Endodermal cell (in vitro differentiated cells): ENCODE measurements at places on chromosomes 4 and X. TPM values are rescaled to one million over a fixed set of nuclear protein-coding genes. Genes with fewer than 3 reads are reported as not detected.

GRCh38 chr4:117010671-117011070 is 74.7 kb downstream of the TRAM1L1 start:
- no peak for DNase-seq

TMEM35A gene
- 0.67 to 0.80 TPM (median 0.73 TPM) in 3 replicates for total RNA-seq

DNA sequence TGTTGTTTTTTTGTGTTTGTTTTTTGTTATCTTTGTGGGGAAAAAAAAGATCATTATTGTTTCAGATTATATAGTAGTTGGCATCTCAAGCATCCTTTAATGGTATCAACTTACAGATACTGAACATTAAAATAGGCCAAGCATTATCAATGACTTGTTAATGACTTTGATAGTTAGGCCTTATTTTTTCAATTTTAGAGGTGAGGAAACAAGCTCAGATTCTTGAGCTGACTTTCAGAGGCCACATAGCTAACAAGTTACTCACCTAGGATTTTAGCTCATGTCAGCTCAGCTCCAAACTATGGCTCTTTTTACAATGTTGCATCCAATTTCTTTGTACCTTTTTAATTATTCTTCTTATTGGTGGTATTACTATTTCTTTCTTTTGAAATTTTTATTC is 471 bp upstream of the PLAC8 start:
- no peak for DNase-seq

CPE gene
- total RNA-seq = 291 to 438 TPM (median 298 TPM) in 3 replicates

GAGE12F gene
- total RNA-seq = not detected in 2 replicates

- no peak for DNase-seq
Observed at GRCh38 chrX:153456161-153456560, 10.3 kb upstream of the TREX2 start.

NXT2 gene
- 6.9 to 12.4 TPM (median 7.7 TPM) in 3 replicates for total RNA-seq

- no peak for DNase-seq
Observed at GRCh38 chr4:39170301-39170700, 12.0 kb upstream of the WDR19 start.

DNA sequence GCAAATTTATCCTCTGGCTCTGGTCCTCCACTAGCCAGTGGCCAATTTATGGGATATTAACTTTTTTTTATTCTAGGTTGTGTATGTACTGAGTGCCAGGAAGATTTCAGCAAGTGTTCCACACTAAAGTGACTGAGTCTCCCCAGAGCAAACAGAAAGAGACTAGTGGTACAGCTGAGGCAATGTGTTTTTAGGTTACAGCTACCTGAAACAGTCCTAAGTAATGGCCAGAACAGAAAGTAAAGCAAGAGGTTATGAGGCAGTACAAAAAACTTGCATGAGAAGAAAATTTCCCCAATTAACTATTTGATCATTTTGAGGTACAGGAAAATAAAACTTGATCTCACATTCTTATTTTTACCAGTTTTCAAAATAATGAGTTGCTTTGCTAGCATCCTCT is 31.2 kb downstream of the PRDM8 start:
- no peak for DNase-seq

DNA sequence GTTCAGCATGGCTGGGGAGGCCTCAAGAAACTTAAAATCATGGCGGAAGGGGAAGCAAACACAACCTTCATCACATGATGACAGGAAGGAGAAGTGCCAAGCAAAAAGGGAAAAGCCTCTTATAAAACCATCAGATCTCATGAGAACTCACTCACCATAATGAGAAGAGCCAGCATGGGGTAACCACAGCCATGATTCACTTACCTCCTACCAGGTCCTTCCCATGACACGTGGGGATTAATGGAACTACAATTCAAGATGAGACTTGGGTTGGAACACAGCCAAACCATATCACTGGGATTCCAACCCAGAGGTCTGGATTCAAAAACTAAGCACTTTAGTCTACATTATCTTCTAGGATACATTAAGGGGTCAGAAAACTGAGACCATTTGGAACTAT is 609.6 kb upstream of the SPANXN1 start:
- DNase-seq = no peak

DNA sequence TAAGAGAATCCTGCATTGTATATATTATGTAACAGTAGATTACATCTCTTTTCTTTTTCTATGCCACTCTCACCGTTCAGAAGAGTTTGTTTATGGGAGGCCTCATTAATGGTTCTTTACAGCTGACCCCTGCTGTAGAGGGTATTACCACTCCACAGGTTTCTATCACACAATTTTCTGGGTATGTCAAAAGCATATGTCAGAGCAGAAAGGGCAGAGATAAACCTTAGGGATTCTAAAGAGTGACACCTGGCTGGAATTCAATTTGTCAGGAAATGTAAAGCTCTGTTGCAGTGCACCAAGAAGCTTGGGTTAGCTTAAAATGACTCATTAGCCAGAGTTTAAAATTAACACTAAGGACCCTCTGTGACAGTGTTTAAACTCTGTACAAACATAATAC is 658.7 kb downstream of the PCDH18 start:
- DNase-seq = no peak

ANXA3 gene
- 43.9 and 49.6 TPM in 2 replicates for total RNA-seq

CT47A7 gene
- total RNA-seq = not detected in 3 replicates

GRCh38 chrX:34716302-34716701 is 59.2 kb upstream of the TMEM47 start:
- no peak for DNase-seq

GRCh38 chr4:57055886-57056285 is 54.3 kb downstream of the IGFBP7 start:
- DNase-seq = peak; percentile 43

DNA sequence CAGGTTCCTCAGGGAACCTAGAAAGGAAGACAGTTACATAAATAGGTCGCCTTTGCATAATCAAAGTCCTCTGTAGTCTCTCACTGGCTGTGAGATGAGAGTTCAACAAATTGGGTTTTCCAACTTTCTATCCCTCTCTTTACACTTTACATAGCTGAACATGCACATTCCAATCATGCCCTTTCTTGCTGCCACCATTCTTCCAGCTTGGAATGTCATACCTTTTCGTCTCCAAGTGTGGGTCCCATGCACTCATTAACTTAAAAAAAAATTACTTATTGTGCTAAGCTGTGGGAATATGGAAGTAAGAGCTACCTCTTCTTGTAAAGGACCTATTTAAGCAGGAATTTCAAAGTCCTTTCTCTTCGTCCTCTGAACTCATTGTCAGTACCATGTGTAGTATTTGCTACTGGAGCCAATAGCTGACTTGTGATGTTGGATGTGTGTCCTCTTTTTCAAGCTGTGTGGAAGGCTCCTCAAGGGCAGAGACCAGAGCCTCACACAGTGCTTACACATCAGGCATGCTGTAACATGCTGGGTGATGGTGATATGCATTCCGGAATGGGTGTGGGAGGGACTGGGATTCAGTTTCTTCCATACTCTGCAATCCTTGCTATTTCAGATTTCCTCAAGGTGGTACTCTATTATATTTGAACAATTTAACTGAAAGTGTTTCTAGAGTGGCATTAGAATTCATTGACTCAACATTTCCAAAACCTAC is 7.1 kb downstream of the ENOPH1 start:
- no peak for DNase-seq

GPRIN3 gene
- 1.9 and 2.3 TPM in 2 replicates for total RNA-seq

- no peak for DNase-seq
Observed at GRCh38 chrX:47358387-47359065, 11.9 kb upstream of the ZNF157 start.

DNA sequence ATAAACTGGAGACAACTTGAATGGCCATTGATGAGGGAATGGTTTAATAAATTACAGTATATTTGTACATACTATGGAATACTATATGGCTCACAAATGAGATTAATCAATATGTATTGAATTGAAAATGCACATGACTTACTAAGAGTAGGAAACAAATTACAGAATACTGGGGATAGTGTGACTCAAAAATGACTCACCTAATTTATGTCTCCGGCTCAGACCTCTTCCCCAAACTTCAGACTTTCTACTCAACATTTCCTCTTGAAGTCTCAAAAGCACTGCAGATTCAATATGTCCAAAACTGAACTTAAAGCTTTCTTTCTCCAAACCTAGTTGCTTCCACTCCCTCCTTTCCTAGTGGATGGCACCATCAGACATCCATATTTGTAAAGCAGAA is 28.8 kb upstream of the GRIA3 start:
- no peak for DNase-seq

QRFPR gene
- 0.52 TPM in 1 of 2 replicates, not detected in the other for total RNA-seq

EMD gene
- 76.4 to 139 TPM (median 78.4 TPM) in 3 replicates for total RNA-seq

DNA sequence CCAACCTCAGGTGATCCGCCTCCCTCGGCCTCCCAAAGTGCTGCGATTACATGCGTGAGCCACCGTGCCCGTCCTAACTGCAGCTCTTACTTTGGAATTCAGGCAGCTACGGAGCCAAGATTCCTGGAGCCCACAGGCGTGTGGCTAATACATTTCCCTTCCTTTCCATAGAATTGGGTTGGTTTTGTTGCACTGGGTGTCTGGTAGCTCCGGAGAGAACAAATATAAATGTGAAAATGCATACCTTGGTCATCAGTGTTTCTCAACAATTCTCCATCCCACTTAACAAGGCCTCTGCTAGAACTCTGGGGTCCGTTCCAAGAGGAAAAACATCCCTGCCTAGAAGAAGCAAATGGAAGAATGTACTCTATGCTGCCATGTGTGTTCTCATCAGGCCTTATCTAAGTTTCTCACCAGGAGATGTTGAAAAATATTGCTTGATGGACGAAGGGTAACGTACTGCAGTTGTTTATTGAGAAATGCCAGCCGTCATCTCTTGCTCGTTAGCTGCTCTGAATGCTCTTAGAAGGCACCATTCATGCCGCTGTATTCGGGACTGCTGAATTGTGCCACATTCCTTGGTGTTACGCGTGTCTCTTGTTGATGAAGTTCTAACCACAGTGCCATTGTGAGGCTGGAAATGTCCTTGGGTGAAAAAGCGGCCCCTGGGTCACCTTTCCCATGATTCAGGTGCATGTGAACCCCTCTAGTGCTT is 50.5 kb upstream of the CD99 start:
- DNase-seq = peak; percentile 22

DNA sequence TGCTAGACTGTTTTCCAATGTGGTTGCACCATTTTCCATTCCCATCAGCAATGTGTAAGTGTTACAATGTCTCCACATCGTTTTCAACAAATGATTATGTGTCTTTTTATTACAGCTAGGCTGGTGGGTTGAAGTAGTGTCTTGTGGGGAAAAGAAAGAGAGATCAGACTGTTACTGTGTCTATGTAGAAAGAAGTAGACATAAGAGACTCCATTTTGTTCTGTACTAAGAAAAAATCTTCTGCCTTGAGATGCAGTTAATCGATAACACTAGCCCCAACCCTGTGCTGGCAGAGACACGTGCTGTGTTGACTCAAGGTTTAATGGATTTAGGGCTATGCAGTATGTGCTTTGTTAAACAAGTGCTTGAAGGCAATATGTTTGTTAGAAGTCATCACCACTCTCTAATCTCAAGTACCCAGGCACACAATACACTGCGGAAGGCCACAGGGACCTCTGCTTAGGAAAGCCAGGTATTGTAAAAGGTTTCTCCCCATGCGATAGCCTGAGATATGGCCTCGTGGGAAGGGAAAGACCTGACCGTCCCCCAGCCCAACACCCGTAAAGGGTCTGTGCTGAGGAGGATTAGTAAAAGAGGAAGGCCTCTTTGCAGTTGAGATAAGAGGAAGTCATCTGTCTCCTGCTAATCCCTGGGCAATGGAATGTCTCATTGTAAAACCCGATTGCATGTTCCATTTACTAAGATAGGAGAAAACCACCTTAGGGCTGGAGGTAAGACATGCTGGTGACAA is 23.0 kb upstream of the UGT2B15 start:
- DNase-seq = peak; percentile 53

DNA sequence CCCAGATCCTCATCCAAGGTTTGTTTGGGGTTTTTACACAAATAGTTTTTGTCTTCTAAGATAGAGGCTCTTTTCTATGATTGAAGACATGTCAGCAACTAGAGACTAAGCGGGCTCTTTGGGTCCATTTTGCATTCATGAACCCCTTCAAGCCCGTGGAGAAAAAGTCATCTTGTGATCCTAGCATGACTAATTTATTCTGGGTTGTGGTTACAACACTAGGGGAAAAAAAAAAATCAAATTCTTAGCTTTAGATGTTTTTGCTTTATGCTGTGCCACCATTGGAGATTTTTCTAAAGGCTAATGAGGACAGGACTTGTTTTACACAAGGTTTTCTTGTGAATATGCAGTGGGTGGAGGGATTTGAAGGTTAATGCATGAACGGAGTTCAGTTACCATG is 440.0 kb downstream of the PCDH7 start:
- no peak for DNase-seq
